Activated CD4-positive, alpha-beta T cell treated with anti-CD3 and anti-CD28 coated beads, Interleukin-2, amount 10 ng/mL, durations not matched to agents 24 days and 14 days (primary cell): ENCODE measurements at places on chromosomes 2 and 18.

- DNase-seq: peak; percentile 91
Measured at GRCh38 chr18:59900222-59901128, 679 bp downstream of the PMAIP1 start.

- DNase-seq: no peak
Measured at GRCh38 chr2:99876956-99877355, 265.4 kb downstream of the AFF3 start.

- DNase-seq: no peak
Measured at GRCh38 chr2:71511776-71512175, 58.4 kb downstream of the DYSF start.

DNA sequence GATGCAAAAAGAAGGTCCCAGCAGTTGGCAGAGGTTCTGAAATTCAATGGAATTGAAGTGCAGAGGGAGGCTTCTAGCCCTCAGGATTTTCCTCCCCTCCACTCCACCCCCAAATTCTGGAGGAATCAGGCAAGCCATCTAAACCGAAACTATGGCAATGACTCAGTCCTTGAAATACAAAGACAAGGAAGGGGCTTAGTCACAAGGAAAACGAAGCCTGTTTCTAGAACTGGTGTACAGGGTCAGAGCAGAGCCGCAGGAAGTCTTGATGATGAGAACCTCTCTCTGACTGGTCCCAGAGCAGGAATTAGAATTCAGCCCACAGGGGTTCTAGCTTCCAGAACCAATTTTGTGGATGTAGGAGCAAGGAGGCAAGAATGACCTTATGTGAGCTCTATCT lies 111.7 kb upstream of the SCN1A start:
- DNase-seq: no peak

GRCh38 chr2:74079522-74080341 lies 68.0 kb downstream of the BOLA3 start:
- no peak for DNase-seq
